ENCODE measurements at places on chromosomes 13 and 19.

DNA sequence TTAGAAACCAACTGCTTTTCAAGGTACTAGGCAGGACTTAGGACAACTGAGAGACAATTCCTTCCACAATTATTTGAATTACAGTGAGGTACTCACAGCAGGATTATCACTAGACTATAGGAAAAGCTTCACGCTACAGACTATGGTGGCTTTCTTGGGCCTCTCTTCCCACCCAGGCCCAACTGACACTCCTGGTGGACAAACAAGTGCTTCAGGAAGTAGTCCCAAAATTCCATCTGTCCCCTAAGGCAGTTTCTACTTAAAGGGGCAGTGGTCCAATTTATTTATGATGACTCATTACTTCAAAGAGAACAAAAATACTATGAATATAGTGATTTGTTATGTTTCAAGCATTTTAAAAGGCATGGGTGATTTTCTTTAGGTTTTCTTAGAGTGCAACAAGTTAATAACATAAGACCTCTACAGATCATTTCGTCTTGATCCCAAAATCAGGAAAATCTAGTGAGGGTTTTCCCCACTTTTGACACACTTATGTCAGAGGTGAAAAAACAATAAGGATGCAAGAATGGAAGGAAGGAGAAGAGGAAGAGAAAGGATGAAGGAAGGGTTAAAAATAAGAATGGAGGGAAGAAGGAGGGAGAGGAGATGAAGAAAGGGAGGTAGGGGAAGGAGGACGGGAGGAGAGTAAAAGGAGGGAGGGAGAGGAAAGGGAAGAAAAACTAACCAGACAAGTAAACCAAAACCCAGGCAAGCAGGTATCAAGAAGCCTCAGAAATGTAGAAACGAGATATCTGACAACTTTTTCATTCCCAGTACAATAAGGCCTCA, 100.7 kb downstream of the SERP2 start:
- DNase-seq: no peak

GRCh38 chr13:83940742-83941141, 58.5 kb upstream of the SLITRK1 start:
- DNase-seq: no peak

- DNase-seq: no peak
Measured at GRCh38 chr13:43434191-43434590, 352.6 kb downstream of the ENOX1 start.

GRCh38 chr19:30556230-30556711, 184.1 kb downstream of the ZNF536 start:
- DNase-seq: peak; percentile 14

DNA sequence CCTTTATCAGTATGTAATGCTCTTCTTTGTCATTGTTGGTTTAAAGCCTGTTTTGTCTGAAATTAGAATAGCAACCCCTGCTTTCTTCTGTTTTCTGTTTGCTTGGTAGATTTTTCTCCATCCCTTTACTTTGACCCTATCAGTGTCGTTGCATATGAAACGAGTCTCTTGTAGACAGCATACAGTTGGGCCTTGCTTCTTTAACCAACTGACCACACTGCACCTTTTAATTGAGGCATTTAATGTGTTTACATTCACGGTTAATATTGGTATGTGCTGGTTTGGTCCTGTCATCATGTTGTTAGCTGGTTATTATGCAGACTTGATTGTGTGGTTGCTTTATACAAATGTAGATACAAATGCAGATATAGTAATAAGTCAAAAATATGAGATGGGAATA, 71.1 kb downstream of the PDS5B start:
- no peak for DNase-seq

- DNase-seq: no peak
Measured at GRCh38 chr19:31313291-31314030, 35.8 kb downstream of the TSHZ3 start.

GRCh38 chr19:43721469-43722048, 5.7 kb downstream of the IRGC start:
- DNase-seq: no peak

DNA sequence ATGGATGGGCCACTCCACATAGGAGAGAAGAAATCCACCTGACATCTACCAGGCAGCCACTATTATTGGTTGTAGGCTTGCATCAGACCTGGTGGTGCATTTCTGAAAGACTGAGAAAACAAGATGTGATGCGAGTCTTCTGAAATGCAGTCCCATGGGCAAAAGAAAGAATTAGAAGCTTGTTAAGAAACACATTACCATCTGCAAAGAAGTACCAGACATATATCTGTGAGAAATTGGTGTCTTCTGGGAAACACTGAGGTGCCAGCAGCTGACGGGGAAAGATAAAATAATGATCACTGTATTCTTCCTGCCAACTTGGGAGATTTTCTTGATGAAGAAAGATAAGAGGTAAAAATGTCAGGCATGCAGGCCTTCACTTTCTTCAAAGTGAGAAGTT, 14.4 kb downstream of the AMER2 start:
- DNase-seq: no peak

DNA sequence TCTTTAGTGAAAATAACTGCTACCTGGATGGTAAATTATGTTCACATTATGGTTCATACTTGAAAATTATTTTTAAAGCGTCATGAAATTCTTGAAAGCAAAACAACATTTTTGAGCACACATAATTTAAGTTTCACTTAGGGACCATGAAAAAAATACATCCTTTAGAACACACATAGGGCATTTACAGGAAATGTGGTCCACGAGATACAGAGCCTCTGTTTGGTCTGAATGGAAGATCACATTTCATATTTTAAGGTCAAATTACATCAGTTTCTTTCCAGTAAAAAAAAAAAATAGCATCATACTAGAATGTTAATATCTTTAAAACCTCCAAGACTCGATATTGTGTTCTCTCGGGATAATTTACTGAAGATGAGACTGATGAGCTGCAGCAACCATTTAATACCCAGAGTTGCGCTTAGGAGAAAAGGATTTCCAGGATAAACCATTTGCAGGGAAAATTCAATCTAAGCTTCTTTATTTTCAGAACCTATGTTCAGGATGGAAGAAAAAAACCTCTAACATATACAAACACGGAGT, 720.7 kb downstream of the DIAPH3 start:
- no peak for DNase-seq

GRCh38 chr19:46670813-46671212, 9.8 kb upstream of the DACT3 start:
- no peak for DNase-seq

DNA sequence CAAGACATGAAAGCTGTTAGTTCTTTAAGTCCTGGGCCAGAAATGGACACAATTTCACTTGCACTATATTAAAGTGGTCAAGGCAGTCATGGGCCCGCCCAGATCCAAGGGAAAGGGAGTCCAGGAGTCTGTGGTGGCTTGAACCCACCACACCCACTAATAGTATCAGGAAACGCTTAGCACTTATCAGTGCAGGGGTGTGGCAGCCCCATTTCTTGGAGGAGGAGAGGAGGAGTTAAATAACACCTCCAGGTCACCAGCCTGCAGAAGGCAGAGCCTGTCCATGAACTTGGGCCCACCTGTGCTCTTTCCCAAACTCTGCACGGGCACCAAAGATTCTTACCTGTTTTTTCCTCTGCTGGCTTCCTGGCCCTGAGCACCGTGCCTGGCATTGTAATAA, 5.4 kb upstream of the NTN5 start:
- peak; percentile 73 for DNase-seq

- no peak for DNase-seq
Measured at GRCh38 chr13:22143671-22144070, 472.8 kb downstream of the FGF9 start.

DNA sequence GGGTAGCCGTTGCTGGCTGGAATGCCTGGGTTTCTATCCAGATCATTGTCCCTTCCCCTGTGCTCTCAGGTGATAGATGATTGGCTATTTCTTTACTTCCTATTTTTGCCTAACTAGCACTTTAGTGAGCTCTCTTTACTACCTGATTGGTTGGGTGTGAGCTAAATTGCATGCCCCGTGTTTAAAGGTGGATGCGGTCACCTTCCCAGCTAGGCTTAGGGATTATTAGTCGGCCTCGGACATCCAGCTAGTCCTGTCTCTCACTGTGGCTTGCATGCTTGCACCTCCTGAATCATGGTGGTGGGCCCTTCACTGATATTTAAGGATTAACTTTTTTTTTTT, 10.1 kb downstream of the TTYH1 start:
- no peak for DNase-seq

GRCh38 chr13:112951674-112952371, 17.2 kb upstream of the MCF2L start:
- DNase-seq: no peak

DNA sequence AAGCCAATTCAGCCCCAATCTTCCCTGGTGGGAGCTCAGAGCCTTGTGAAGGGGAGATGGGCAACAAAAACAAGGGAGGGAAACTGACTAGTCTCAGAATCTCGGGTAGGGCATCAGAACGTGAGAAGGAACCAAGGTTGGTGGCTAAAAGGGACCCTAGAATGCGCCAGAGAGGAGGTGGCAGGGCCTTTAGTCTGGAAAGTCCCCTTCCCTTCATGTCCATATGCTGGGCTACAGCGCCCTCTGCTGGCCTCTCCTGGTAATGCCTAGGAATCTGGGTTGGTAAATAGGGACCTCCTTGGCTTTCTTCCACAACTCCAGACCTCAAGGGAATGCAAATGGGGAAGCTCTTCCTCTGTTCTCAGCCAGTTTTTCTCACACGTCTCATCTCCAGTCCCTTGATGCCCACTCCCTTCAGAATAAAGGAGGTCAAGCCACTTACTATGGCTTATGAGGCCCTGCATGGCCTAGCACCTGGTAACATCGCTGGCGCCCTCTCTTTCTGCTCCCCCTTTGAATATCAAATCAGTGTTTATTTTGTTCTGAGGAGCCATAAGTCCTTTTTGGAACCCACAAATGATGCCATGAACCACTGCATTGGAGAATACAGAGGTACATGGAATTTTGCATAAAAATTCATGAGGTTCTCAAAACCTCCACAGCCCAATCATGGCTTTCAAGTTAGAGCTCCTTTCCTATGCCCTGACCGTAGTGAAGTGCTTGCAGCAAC, 1.4 kb upstream of the CCDC97 start:
- peak; percentile 96 for DNase-seq

DNA sequence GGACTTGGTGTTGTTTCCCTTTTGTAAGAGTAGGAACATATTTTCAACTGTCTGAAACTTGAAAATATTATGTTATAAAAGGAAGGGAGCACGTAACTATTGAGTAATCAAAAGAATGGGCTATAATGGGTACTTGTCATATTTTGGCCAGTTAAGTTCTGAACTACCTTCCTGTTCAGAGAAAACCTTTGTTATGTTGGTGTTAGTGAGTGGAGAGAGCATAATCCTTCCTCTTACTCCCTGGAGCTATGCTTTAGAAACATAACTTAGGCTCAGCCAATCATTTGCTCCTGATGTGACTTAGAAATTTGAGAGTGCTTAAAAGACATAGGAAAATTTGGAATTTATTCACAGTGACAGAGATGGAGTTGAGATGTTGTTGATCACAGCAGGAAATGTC, 482.5 kb upstream of the SPRY2 start:
- DNase-seq: no peak

DNA sequence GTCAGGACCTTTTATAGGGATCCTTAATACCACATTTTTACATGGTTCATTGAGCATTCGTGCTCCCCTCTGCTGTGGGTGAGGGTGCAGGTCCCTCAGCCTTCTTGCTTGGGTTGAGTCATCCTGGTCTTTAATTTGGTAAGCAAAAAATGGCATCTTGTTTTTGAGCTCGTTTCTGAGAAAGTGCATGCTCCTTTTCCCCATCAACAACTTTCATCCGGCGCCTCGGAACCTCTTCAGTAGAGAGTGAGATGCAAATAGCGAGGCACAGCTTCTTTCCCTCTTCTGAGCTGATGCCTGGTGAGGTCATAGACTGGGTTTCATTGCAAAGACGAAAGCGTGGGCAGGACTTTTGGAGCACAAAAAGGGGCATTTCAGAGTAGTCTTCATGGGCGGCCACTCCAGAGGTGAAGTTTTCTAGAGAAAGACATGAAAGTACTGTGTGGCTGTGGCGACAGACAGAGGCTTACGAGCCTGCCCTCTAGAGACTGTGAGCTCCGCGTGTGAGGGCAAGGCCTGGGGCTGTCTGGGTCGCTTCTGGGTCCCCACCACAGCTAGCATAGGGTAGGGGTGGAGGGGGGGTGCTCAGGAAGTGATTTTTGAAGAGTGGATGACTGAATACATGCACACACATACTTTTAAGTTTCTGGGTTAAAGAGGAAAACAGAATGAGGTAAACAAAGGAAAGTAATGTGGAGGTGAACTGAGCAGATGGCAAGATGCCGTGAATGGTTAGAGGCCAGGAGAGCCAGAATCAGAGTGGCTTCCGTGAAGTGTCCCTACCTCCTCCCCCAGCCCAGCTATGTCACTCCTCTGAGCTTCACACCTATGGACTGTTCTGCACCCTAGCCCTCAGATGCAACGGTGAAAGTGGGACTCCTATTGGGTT, 44.3 kb downstream of the BBC3 start:
- peak; percentile 29 for DNase-seq

DNA sequence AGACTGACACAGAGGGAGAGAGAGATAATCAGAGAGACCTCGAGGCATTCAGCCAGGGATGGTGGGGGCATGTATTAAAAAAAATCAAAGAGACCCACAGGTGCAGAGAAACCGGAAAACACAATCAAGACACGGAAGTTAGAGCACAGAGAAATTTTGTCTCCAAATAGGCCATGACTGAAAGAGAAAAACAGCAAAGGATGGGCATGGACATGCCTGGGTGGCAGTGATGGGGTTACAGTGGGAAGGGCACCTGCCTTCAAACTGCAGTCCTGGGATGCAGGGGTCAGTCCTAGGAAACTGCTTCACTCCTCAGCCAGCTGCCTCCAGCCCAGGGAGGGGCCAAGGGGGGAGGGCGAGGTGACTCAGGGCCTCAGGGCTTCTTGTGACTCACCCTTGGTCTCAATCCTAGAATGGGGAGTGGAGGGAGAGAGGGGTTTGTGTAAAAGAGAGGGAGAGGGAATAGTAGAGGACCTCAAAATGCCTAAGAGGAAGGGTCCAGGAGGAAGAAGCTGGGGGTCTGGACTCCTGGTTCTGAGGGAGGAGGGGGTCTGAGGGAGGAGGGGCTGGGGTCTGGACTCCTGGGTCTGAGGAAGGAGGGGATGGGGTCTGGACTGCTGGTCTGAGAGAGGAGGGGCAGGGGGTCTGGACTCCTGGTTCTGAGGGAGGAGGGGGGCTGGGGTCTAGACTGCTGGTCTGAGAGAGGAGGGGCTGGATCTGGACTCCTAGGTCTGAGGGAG, 3.6 kb upstream of the KCNN4 start:
- peak; percentile 84 for DNase-seq

GRCh38 chr13:110124201-110124940, 182.6 kb downstream of the COL4A1 start:
- no peak for DNase-seq

DNA sequence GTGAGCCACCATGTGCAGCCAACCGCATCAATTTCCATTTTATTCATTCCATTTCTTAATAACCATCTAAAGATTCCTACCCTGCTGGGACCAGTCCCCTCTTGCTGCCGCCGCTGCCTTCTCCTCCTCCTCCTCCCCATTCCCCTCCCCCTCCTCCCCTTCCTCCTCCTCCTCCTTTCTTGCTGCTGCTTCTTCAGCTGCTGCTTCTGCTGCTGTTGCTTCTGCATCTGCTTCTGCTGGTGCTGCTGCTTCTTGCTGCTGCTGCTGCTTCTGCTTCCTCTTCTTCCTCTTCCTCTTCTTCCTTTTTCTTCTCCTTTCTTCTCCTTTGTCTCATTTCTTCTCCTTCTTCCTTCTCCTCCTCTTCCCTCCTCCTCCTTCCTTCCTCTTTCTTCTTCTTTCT, 20.0 kb upstream of the SPRYD7 start:
- DNase-seq: no peak

Data from stomach (tissue), 19 donors.